ENCODE measurements at places on chromosomes 5 and 9. TPM values are rescaled to one million over a fixed set of nuclear protein-coding genes. Genes with fewer than 3 reads are reported as not detected.

Gene ZNF883
- 0.22 TPM for total RNA-seq

DNA sequence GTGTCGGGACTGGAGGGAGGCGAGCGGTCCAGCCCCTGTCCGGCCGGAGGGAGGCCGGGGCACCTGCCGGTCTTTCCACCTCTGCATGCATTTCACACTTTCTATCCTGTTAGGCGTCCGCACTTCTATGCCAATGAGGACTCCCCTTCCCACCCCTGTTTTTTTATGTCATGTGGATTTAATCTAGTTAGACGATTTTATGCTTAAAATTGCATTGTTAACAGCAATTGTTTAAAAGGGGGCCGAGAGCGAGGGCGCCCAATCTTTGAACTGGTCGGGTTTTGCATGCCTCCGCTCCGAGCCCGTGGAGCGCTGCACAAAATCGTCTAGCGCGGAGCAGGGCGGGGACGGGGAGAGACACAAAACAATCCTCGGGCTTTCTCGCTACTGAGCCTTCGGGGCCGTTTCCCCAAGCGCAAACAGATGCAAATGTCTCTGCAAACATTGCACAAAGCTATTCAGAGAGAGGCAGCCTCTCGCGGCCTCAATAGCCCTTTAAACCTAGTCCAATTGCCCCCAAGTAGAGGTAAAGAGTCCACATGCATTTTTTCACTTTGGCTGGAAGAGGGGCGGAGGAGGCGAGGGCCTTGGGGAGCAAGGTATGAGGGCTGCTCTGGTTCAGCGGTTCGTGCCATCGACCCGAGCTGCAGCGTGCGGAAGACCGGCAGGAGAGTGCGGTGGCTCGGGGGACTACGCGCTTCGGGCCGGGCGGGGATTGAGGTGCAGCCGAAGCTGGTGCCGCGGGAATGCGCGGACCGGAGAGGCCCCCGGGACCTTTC is 37.5 kb upstream of the TIFAB start:
- DNase-seq, result no peak

- DNase-seq, result no peak
These were observed 59.5 kb downstream of the LNPEP start for GRCh38 chr5:96995419-96995818.

GRCh38 chr9:35414889-35415288 is 75.0 kb upstream of the RUSC2 start:
- no peak for DNase-seq

DNA sequence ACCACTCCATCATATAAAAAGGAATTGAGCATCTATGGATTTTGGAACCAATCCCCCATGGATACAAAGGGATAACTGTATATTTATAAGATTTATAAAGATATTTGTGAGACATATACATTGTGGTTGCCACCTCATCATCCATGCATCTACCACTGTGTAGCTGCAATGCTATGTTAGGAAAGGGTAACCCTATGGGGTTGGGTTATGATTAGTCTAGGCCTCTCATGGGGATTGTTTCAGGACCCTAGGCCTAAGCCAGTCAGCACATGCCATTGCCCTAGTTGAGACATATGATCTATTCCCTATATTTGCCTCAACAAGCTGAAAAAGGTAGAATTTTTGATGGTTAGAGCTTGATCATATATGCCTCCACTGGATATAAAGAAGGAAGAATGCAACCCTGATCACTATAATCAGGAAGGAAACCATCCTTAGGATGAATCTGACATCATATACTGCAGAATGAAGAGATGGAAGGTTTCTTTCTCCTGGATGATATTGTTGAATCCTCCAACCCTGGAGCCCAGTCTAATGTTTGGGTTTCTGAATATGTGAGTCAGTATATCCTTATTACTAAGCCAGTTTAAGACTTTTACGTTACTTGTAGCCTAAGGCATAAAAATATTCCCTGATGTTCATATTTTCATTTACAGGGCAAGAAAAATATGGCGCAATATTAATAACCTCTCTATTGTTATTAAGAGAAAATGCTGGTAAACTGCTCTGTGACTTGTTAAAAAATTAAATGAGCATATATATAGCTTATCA is 94.2 kb downstream of the ADAMTS19 start:
- DNase-seq, result no peak

DNA sequence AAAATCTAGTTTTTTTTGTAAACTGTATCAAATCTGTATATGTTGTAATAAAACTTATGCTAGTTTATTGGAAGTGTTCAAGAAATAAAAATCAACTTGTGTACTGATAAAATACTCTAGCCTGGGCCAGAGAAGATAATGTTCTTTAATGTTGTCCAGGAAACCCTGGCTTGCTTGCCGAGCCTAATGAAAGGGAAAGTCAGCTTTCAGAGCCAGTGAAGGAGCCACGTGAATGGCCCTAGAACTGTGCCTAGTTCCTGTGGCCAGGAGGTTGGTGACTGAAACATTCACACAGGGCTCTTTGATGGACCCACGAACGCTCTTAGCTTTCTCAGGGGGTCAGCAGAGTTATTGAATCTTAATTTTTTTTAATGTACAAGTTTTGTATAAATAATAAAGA is 24.3 kb downstream of the HMGCR start:
- no peak for DNase-seq

DNA sequence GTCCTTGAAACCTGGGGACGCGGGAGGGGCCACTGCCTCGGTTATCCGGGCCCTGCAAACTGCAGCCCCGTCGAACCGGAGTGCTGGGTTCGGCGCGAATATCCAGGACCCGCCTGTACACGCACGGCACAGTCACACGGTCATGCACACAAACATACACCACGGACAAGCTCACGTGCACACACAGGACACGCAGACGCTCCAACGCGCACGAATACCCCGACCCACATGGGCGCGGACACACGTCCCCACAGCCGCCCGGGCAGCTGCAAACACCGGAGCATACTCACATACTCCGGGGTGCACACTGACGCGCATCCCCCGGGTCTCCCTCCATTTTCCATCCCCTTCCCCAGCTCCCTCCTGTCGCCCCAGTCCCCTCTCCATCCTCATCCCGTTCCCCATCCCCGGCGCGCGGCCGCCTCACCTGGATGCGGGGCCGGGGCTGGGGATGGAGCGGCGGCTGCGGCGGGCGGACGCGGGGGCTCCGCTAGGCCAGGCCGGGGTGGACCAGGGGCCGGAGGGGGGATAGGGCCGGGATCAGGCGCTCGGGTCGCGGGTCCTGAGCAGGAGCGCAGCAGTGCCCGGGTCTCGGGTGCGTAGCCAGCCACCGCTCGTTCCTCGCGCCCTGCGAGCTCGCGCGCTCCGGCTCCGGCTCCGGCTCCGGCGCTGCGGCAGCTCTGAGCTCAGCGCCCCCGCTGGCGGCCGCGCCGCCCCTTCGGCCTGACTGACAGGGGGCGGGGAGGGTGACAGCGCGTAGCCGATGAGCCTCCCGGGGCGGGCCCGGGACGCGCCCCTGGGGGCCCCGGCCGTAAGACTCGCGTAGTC is at the start of the genes EIF4E1B and SNCB:
TSS of gene EIF4E1B (plus strand) at position 823 of the 828 bp plus-strand sequence. CDS start 12,113 bp downstream, outside the sequence.
TSS of gene SNCB (minus strand) at position 682 of the 828 bp plus-strand sequence. CDS start 880 bp downstream, outside the sequence.
- peak; percentile 67 for DNase-seq

- no peak for DNase-seq
These were observed 104.3 kb upstream of the ARRDC3 start for GRCh38 chr5:91487420-91487819.
